ENCODE measurements at places on chromosomes 7 and 10.
A peak's percentile ranks its signal among the peaks of the same experiment; 100 is the strongest.

DNA sequence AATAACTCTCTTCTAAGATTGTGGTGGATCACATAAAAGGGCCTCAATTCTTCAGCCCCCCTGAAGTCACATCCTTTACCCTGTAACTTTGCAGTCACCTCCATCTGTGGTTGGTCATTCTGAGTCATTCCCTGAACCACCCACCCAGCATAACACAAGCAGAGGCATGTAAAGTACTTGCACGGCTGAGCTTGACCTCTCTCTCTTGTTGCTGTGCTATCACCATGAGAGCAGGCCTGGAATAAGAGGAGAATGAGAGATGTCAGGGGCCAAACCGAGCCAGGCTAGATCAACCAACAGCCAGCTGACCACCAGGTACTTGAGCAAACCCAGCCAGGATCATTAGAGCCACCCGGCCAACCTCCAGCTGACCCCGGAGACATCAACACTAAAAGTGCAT, 13.5 kb upstream of the STK17A start:
- no peak for DNase-seq

DNA sequence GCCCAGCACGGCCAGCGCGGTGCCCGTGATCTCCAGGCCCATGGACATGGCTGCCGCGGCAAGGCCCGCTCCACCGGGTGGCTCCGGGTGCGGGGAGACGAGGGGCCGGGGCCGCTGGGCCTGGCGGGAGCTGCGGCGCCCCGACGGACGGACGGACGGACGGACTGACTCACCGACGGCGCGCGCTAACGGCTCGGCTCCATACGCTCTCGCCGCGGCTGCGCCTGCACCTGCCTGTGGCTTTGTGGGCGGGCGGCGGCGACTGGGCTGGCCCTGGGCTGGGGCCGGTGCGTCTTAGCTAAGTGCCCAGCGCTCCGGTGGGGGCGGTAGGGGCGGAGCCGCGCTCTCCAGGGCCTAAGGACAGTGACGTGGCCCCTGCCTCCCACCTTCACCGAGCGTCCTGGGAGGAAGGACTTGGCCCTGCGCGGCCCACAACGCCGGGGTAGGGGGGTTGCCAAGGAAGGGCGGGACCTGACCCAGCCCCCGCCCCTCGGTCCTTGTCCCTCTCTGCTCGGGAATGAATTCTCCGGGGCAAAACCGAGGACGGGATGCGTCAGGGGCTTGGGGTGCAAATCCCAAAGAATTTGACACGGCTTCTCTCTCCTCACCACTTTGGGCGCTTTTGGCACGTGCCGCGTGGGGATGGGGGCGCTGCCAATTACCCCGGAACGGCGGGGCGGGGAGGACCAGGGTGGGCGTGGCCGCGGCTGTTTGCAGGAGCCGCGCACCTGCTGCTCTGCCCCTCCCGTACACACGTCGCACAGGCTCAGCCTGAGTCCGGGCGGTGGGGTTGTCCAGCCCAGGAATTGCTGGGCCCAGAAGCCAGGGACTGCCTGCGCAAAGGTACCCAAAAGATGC, at the start of gene CLDN3:
TSS of gene CLDN3 (minus strand) at position 269 of the 858 bp plus-strand sequence. CDS start at position 48, 221 bp downstream.
- DNase-seq: peak; percentile 95

DNA sequence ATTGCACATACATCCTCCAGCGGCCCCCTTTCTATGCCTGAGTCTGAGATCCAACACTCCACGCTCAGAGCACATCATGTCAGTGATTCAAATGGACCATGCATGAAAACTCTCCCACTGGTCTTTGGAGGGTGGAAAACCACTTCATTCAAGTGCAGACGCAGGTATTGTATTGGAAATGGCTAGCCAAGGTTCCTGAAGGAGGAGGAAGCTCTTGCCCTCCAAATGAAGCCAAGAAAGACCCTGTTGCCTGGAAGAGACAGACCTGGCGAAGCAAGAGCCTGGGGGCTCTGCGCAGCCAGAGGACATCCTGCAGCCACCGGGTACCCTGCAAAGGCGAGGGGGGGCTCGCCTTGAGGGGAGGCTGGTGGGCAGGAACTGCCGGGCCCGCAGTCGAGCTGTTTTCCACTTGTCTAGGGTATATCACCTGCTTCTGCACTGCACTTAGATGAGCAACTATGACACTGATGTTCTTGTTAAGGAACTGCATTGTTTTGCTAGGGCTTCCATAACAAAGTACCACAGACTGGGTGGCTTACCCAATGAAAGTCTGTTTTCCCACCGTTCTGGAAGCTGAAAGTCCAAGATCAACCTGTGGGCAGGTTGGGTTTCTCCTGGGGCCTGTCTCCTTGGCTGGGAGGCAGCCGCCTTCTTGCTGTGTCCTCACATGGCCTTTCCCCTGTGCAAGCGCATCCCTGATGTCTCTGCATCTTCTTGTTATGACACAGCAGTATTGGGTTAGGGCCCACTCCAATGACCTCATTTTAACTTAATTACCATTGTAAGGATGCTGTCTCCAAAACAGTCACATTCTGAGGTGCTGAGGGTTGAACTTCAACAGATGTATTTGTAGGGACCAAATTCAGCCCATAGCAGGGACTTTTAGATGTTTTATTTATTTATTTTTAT, 233.4 kb downstream of the ARHGAP12 start:
- no peak for DNase-seq

- no peak for DNase-seq
Observed at GRCh38 chr10:126110489-126111180, 214.3 kb downstream of the FANK1 start.

GRCh38 chr10:119189811-119190282, 11.2 kb upstream of the PRDX3 start:
- DNase-seq: no peak

GRCh38 chr7:102444961-102445673, 11.7 kb downstream of the ORAI2 start:
- DNase-seq: no peak

- DNase-seq: no peak
Observed at GRCh38 chr10:20891338-20891714, 5.8 kb downstream of the NEBL start.

GRCh38 chr10:71221586-71222202, 9.3 kb downstream of the UNC5B start:
- no peak for DNase-seq

DNA sequence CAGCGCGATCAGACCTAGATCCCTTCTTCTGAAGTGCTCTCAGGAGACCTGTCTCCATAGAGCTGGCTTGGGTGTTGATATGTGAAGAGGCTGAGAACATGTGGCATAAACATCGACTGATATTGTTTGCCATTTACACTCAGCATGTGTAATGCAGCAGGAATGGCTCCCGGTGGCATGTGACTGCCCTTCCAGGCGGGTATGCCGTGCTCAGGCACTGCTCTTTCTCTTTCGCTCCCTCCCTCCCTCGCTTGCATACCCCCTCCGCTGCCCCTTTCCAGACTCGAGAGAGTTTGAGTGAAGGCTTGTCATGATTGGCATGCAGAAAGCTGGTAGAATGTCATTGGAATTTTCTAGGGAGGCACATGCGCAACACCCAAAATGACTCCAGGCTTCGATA, 107.3 kb upstream of the PDCD4 start:
- no peak for DNase-seq

DNA sequence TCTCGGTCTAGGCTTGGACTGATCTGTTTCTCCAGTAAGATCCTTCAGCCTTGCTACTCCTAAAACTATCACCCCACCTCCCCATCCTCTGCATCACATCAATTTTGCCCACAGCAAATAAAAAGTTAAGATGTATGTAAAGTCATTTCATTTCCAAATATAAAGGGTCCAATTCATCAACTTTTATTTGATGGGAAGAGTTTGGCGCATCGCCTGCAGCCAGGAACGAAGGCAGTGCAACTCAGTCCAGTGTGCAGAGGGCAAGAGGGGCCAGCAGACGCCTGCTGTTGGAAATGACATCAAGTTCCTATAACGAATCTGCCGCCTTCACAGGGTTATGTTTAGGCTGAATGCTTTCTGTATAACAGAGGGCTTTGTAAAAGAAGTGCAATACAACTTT, 97.0 kb downstream of the SVIL start:
- DNase-seq: no peak

- DNase-seq: no peak
Observed at GRCh38 chr10:88254091-88254490, 329.0 kb downstream of the RNLS start.

DNA sequence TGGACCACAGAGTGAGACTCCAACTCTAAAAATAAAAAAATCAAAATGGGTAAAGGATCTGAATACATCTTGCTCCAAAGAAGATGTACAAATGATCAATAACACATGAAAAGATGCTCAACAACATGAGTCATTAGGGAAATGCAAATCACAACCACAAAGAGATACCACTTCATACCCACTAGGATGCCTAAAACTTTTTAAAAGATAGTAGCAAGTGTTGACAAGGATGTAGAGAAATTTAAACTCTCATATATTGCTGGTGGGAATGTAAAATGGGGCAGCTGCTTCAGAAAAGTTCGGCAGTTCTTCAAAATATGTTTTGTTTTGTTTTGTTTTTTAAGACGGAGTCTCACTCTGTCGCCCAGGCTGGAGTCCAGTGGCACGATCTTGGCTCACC, 45.7 kb upstream of the GTF2IRD1 start:
- DNase-seq: no peak

DNA sequence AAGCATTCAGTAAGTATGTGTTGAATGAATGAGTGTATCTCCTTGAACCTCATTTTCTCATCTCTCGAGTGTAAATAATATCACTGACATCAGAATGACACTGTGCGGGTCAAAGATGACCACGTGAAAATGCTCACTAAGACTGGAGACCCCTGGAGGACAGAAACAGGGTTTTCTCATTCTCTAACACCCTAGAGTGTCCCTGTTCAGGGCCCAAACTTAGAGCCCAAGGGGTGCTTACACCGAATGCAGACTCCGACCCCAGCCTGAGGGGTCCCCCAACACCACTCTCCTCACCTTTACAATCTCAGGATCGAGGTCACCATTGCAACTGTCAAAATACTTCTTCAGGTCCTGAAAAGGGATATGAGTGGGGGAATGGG, 1.4 kb downstream of the CDK5 start:
- DNase-seq: no peak

DNA sequence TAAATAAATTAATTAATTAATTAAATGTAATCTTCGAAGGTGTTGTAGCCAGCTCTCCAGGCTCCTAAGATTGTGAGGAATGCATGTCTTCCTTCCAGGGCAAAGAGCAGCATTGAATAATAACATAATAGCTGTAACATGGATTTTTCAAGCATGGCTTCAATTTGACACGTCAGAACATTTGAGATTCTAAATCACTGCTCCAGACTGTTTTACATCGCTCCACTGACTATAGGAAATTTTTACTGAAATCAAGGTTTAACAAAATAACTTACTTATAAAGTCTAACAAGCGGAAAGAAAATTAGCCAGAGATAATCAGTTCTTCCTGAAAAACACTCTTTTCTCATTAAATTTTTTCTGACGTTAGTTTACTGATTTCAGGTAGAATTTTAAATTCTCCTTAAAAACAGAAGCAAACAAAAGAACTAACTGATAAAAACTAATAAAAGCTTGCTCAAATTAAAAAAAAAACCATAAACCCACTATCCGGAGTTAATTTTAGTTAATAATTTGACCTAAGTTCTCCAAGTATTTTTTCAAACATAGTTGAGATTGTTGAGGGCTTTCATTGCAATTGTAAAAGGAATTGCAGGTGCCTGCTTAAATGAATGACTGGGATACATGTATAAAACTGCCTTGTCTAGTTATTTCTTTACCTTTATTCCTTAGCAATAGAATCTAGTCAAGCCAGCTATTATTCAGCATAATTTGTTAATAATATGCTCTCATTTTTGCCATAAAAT, 51.2 kb upstream of the SGCE start:
- DNase-seq: no peak

- no peak for DNase-seq
Observed at GRCh38 chr10:5985029-5985428, 7.7 kb upstream of the IL15RA start.

- no peak for DNase-seq
Observed at GRCh38 chr10:61465171-61465496, 12.0 kb upstream of the TMEM26 start.

DNA sequence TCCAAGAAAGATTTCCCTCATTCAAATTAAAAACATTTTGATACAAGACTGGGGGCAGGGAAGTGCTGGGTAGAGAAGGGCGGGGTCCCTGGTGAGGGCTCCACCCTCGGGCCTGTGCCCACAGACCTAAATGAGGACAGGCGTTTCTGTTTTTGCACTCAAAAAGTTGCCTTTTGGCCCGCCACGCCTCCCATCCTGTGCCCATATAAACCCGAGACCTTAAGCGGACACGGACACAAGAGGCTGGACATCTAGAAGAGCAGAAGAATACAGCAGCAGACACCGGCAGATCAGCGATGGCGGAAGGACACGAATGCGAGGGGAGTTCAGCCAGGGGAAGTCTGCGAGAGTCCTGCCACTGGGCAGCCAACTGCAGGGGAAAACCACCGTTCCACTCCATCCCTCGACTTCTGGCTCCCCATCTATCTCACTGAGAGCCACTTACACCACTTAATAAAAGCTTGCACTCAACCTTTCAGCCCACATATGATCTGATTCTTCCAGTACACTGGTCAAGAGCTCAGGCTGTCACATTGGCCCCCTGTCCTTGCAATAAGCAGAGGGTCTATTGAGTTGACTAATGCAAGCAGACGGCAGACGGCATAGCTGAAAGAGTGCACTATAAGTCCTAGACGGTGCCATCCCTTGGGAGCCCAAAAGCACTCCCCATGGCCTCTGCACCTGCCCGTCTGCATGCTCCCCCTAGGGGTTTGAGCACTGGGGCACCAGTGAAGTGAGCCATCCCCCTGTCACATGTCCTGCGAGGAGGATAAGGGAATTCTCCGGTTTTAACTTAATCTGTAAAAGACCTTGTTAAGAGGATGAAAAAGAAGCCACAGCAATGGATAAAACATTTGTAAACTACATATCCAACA, 181.8 kb upstream of the PRSS1 start:
- no peak for DNase-seq

DNA sequence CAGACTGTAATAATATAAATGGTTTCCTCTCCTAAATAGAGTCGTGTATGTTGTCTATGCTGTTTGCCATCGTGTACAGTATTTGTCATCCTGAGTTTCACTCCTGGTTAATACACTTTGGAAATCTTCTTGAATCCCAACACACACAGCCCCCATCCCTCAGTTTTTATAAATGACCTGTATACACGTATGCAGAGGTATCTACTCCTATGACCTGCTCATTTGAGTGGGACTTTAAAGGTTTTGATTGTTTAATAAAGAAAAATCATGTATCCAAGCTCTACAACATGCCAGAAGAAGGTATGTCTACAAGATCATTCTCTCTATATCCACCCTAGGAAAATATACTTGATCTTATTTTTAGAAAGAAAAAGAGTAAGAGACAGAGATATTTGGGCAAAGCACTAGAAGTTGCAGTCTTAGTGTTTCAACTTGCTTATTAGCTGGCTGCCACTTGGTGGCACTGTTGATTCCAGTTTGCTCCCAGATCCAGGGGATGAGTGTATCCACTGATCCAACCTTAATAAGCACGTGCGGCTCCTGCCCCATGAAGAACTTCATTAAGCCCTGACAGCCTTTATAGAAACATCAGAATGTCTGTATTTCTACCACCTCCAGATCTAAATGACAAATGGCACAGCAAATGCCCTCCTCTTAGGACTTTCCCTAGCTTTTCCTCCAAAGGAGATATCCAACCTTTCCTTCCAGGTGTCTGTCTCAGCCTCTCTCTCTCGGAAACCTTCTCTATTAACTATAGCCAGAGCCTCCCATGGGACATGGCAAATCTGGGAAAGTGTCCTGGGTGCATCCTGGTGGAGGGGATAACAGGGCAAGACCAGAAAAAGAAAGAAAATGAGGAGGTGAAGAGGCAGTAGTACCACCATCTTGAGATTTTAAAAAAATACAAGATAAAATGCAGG, 181.6 kb upstream of the NEBL start:
- peak; percentile 65 for DNase-seq

GRCh38 chr10:46539596-46540411, 16.7 kb downstream of the GPRIN2 start:
- DNase-seq: no peak

All from colonic mucosa (tissue), 4 donors.